ENCODE measurements at places on chromosomes 2 and 18. TPM values are rescaled to one million over a fixed set of nuclear protein-coding genes. Genes with fewer than 3 reads are reported as not detected.
A peak's percentile ranks its signal among the peaks of the same experiment; 100 is the strongest.

DNA sequence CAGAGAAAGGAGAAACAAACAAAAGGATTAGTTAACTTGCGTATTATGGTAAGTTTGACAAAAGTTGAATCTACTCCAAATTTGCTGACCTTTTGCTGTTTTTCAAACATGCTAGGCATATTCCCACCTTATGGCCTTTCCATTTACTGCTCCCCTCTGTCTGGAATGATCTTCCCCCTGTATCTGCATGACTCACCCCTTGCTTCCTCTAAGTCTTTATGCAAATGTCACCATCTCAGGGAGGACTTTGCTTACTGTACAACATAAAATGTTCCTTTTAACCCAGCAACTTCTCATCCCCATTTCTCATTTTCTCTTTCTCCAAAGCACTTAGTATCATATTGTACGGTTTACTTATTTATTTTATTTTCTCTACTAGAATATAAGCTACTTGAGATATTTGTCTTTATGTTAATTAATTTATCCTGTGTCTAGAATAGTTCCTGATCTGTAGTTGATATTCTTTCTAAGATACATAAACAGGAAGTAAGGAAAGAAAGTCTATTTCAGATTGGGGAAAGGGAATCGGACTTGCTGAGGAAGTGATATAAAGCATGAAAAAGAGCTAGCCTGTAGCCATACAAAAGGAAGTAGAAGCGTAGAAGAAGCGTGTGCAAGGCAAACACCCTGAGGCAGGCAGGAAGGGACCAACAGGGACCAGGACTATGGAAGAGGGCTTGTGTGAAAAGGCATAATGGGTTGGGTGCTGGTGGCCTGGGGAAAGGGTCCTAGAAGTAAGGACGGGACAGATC, 144.9 kb upstream of the ERBB4 start:
- peaks cover 3% of the 10 kb centered on the region for H3K4me1 ChIP-seq
- no peaks in the 10 kb centered on the region for H3K27me3 ChIP-seq
- no peak overlapping the region for H3K4me3 ChIP-seq
- peak overlapping the region; percentile 58 for H3K27ac ChIP-seq

DNA sequence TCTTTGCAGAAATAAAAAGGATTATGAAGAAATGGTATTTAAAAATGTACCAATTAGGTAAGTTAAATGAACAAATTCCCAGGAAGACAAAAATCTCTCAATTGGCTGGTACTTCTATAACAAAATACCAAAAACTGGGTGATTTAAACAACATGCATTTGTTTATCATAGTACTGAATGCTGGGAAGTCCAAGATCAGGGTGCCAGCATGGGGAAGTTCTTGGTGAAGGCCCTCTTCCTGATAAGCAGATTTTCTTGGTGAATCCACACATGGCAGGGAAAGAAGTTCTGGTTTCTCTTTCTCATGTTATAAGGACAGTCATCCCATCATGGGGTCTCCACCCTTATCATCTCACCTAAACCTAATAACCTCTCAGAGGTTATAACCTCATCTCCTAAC, 271.6 kb upstream of the SETBP1 start:
- no peak for DNase-seq
- no peaks in the 10 kb centered on the region for H3K4me1 ChIP-seq
- no peaks in the 10 kb centered on the region for H3K27me3 ChIP-seq
- no peak overlapping the region for H3K4me3 ChIP-seq

GRCh38 chr2:202022755-202023154, 10.9 kb upstream of the FZD7 start:
- H3K27me3 ChIP-seq: no peaks in the 10 kb centered on the region
- H3K27ac ChIP-seq: no peak overlapping the region
- H3K4me1 ChIP-seq: peaks cover 13% of the 10 kb centered on the region
- no peaks in the 10 kb centered on the region for H3K36me3 ChIP-seq
- no peak overlapping the region for H3K4me3 ChIP-seq

GRCh38 chr2:188519136-188519535, 227.5 kb downstream of the GULP1 start:
- H3K27ac ChIP-seq: no peak overlapping the region
- no peak overlapping the region for H3K4me3 ChIP-seq
- peak; percentile 70 for DNase-seq
- no peaks in the 10 kb centered on the region for H3K36me3 ChIP-seq
- peaks cover 9% of the 10 kb centered on the region for H3K4me1 ChIP-seq
- no peaks in the 10 kb centered on the region for H3K27me3 ChIP-seq

DNA sequence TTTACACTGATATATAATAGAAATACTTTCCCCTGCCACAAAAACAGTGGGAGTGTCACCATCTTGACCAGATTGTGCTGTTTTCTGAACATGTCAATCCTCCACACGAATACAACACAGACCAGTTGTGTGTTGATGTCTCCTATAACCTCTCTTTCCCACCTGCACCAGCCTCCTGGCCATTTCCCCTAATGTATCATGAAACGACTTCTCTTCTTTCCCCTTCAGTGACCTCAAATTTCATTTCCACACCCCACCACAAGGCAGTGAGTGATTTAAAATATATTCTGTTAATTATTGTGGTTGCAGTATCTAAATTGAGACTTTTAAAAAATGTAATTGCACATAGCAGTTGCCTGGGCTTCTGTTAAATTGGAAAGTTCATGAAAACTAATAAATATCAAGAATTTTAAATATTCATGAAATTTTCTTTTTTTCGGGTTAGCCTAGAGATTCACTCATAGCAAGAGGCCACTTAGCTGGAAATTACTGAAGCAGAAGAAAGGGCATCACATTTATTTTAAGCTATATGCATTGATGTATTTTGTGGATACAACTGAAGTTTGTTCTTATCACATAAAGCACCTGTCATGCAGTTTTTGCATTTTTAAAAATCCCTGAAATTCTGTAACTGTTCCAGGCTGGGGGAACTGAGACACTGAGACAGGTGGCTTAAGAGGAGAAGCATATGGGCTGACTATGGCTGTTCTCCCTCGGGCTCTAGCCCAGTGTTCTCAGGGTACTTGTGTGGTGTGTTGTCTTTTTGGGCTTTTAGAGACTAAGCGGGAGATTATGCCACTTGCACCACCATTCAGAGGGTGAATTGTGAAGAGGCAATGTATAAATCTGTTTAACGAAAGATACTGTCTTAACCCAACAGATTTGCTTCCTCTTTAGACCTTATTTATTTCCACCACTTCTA, 15.9 kb downstream of the FAM171B start:
- H3K36me3 ChIP-seq: peaks cover 1% of the 10 kb centered on the region
- no peak overlapping the region for H3K27ac ChIP-seq
- no peaks in the 10 kb centered on the region for H3K4me1 ChIP-seq
- no peaks in the 10 kb centered on the region for H3K27me3 ChIP-seq

- no peaks in the 10 kb centered on the region for H3K36me3 ChIP-seq
- no peak overlapping the region for H3K27ac ChIP-seq
- H3K4me3 ChIP-seq: no peak overlapping the region
- DNase-seq: no peak
Observed at GRCh38 chr2:127596311-127597045, 49.5 kb upstream of the GPR17 start.

DNA sequence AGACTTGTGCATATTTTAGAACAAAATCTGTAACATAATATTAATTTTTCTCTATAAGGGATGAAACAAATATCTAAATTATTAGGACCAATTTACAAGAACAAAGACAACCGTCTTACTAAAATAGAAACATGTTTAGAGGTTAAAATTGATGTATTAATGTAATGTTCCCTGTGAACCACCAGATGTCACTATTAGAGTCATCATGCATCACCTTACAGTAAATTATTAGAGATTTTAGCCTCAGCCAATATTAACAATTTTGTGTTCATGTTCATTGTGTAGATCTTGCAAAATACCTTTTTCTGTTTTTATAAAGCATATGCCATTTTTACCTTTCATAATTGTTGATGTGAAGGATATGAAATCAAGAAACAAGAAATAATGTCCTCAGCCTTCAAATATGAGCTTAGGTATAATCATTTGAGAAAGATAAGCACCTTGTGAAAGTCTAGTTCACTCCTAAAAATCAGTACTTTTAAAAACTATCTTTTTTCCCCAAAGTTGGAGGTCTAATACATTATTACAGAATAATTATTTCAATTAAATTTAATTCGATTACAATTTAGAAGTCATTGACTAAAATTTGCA, 344.3 kb upstream of the KCNH7 start:
- H3K4me1 ChIP-seq: no peaks in the 10 kb centered on the region
- H3K27ac ChIP-seq: no peak overlapping the region
- no peak overlapping the region for H3K4me3 ChIP-seq
- H3K27me3 ChIP-seq: peaks cover 2% of the 10 kb centered on the region
- DNase-seq: peak; percentile 32
- no peaks in the 10 kb centered on the region for H3K36me3 ChIP-seq

GRCh38 chr2:196286821-196287220, 115.4 kb upstream of the STK17B start:
- peaks cover 4% of the 10 kb centered on the region for H3K4me1 ChIP-seq
- no peaks in the 10 kb centered on the region for H3K36me3 ChIP-seq
- H3K4me3 ChIP-seq: no peak overlapping the region
- no peak for DNase-seq

DNA sequence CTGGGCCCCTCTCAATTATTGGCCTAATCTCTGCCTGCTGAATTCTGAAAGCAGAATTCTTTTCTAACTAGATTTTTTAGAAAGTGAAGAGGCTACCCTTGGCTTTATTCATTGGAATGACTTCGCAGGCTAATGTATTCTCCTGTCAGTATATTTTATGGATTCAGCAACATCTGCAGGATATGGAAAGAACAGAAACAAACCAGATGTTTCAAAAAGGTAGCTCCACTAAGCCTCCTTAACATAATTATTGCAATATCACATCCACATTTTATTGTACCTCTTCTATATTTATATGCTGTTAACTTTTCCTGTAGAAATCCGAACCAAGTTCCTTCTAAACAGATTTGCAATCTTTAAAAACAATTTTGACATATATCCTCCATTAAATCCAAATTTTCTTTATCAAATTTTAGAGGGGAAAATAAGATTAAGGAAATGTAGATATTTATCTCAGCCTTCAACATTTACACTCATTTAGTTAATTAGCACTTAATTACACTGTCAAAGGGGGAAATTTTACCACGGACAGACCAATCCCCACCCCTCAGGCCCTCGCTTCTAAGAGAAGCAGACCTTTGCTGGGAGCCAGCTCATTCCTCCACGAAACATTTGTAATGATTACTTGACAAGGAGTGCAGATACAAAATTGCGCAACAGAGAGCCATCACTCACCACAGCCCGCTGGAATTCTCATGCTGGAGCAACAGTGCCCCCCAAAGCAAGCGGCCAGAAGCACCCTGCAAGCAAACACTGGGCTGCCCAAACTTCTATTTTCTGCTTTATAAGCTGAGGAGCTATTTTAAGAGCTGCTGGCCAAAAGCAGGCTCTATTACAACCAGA, 253.4 kb downstream of the ETAA1 start:
- peak overlapping the region; percentile 61 for H3K27ac ChIP-seq
- H3K36me3 ChIP-seq: no peaks in the 10 kb centered on the region
- peaks cover 11% of the 10 kb centered on the region for H3K4me1 ChIP-seq
- H3K27me3 ChIP-seq: no peaks in the 10 kb centered on the region
- H3K4me3 ChIP-seq: no peak overlapping the region

DNA sequence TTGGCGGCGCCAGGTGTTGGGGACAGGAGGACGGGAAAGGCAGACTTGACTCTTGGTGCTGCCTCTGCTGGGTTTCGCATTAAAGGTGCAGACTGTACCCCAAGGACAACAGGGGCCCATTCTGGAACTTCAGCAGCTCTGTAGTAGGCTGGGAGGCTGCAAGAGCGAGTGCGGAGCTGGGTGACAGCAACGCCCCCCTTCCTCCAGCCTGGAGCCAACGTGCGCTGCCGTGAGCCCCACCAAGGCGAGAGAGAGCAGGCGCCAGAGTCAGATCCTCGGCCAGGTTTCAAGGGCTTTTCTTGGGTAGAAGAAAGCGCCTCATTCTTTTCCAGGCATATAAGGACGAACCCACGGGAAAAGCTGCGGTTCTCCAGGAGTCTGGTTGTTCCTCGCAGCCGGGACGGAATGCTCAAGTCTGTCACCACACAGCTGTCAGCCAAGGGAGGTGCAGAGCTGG, 1.9 kb downstream of the DOK6 start:
- no peaks in the 10 kb centered on the region for H3K4me1 ChIP-seq
- H3K36me3 ChIP-seq: no peaks in the 10 kb centered on the region
- H3K27ac ChIP-seq: no peak overlapping the region
- no peak for DNase-seq
- H3K4me3 ChIP-seq: no peak overlapping the region

GRCh38 chr2:95058989-95059641, 33.6 kb downstream of the MAL start:
- no peaks in the 10 kb centered on the region for H3K36me3 ChIP-seq
- peaks cover 6% of the 10 kb centered on the region for H3K4me1 ChIP-seq
- DNase-seq: no peak
- H3K4me3 ChIP-seq: no peak overlapping the region
- H3K27me3 ChIP-seq: peaks cover 37% of the 10 kb centered on the region
- no peak overlapping the region for H3K27ac ChIP-seq

GRCh38 chr2:229081411-229081810, 189.7 kb downstream of the PID1 start:
- no peak overlapping the region for H3K27ac ChIP-seq
- no peaks in the 10 kb centered on the region for H3K4me1 ChIP-seq
- H3K36me3 ChIP-seq: no peaks in the 10 kb centered on the region
- no peak for DNase-seq

GRCh38 chr2:85178980-85179411, 45.8 kb downstream of the TCF7L1 start:
- no peaks in the 10 kb centered on the region for H3K36me3 ChIP-seq
- peaks cover 33% of the 10 kb centered on the region for H3K4me1 ChIP-seq
- H3K4me3 ChIP-seq: no peak overlapping the region
- H3K27ac ChIP-seq: no peak overlapping the region
- H3K27me3 ChIP-seq: no peaks in the 10 kb centered on the region

DNA sequence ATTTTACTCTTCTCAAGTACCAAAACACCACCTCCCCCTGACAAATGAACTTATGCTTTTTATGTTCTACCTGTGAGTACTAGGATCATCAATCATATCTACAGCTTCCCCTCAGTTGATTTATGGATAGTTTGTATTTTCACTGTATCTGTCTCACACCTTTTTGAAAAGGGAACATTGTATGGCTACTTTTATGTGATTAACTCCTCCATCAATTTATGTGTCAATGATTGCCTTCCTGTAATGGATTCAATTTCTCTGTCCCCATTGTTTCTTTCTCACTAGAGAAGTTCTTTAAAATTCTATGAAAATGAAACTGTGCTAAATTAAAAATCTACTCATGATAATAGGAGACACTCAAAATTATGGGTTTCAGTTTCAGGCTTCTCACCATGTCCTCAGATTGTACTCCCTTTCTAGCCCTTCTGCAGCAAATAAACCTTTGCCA, 935.0 kb downstream of the TRIB2 start:
- H3K4me1 ChIP-seq: no peaks in the 10 kb centered on the region
- H3K27me3 ChIP-seq: no peaks in the 10 kb centered on the region
- no peak overlapping the region for H3K4me3 ChIP-seq
- H3K36me3 ChIP-seq: no peaks in the 10 kb centered on the region

- no peaks in the 10 kb centered on the region for H3K27me3 ChIP-seq
- DNase-seq: no peak
- no peak overlapping the region for H3K4me3 ChIP-seq
- no peaks in the 10 kb centered on the region for H3K36me3 ChIP-seq
Observed at GRCh38 chr2:146987996-146988395, 856.8 kb upstream of the ACVR2A start.

GRCh38 chr18:9968081-9968848, 54.4 kb downstream of the VAPA start:
- H3K27ac ChIP-seq: no peak overlapping the region
- peaks cover 2% of the 10 kb centered on the region for H3K27me3 ChIP-seq
- peaks cover 7% of the 10 kb centered on the region for H3K4me1 ChIP-seq
- H3K36me3 ChIP-seq: no peaks in the 10 kb centered on the region
- no peak overlapping the region for H3K4me3 ChIP-seq
- no peak for DNase-seq

Gene IL18RAP
- total RNA-seq: not detected

Gene TRABD2A
- total RNA-seq: 19.7 TPM

Gene SLC66A2
- total RNA-seq: 16.9 TPM

Gene SDC1
- total RNA-seq: 22.0 TPM

Gene C1QL2
- total RNA-seq: not detected

Gene TRAPPC8
- 54.3 TPM for total RNA-seq

Gene CD8B
- not detected for total RNA-seq

Gene CXCR2
- total RNA-seq: not detected

Gene OR6B2
- total RNA-seq: not detected

Data from IMR-90 (cell line).